ENCODE measurements at places on chromosomes 5 and 9.

- DNase-seq, result peak; percentile 79
Measured at GRCh38 chr5:138874771-138875551, at the start of gene LRRTM2. TSS of gene LRRTM2 (minus strand) at chr5:138875335. CDS start at chr5:138874911, 424 bp downstream.

DNA sequence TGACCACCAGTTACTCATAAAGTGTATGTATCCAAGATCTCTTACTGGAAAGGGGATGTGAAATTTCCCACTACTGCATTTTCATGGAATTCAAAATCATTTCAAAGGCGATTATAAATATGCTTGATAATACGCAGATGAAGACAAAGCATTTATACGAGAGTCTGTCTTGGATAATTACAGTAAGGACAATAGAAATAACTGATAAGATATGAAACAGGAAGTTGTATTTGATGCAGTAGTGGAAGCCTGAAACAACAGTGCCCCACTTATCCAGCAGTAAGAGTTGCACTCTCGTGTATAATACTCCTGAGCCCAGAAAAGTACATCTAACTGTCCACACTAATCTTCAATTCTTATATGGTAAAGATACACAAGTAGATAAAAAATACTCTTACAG is 188.7 kb upstream of the POU5F2 start:
- DNase-seq, result no peak

- DNase-seq, result peak; percentile 4
Measured at GRCh38 chr5:145936401-145937131, at the start of gene SH3RF2. TSS of gene SH3RF2 (plus strand) at chr5:145936578. CDS start at chr5:145937929, 1,351 bp downstream.

GRCh38 chr5:11050596-11051304 is 289.7 kb upstream of the DAP start:
- DNase-seq, result no peak

Data from NCI-H82 (cell line).